ENCODE measurements at places on chromosomes 4 and X.

GRCh38 chr4:68907788-68908700, 43.6 kb downstream of the UGT2A3 start:
- no peaks in the 10 kb centered on the region for H3K4me1 ChIP-seq
- H3K4me3 ChIP-seq = no peak overlapping the region

DNA sequence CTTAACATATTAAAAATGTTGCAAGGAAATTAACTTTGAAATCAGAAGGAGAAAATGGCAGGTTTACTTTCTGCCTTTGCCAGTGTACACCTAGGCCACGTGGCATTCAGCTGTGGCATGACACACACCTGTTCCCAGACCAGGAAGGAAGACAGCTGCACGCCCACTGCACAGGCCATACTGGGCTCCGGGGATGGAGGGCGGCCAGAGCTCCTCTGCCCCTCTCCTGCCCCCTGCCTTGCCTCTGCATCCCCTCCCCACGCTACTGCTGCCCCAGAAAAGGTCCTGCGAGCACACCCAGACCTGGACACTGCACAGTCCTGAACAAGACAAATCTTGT, 68.4 kb downstream of the GATB start:
- H3K4me3 ChIP-seq = no peak overlapping the region
- H3K36me3 ChIP-seq = no peaks in the 10 kb centered on the region
- no peaks in the 10 kb centered on the region for H3K27me3 ChIP-seq
- H3K4me1 ChIP-seq = peaks cover under 1% of the 10 kb centered on the region
- no peak for DNase-seq
- H3K27ac ChIP-seq = no peak overlapping the region

DNA sequence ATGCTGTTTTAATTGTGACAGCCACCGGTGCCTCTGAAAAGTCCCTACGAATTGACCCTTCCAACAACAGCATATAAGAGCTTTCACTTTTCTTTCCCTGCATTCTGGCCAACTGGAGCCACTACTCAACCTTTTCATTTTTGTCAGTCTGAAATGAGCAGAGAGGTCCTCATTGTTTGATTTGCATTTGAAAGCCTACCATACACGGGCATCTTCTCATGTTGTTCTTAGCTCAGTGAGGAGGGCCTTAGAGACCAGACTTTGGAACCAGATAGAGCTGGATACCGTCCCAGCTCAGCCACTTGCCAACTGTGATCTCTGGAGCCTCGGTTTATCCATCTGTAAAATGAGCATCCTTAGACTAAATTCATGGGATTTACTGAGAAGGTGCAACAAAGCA, 16.9 kb upstream of the TMSB4X start:
- peak overlapping the region; percentile 78 for H3K4me3 ChIP-seq
- H3K27ac ChIP-seq = peak overlapping the region; percentile 94
- peaks cover 56% of the 10 kb centered on the region for H3K4me1 ChIP-seq

DNA sequence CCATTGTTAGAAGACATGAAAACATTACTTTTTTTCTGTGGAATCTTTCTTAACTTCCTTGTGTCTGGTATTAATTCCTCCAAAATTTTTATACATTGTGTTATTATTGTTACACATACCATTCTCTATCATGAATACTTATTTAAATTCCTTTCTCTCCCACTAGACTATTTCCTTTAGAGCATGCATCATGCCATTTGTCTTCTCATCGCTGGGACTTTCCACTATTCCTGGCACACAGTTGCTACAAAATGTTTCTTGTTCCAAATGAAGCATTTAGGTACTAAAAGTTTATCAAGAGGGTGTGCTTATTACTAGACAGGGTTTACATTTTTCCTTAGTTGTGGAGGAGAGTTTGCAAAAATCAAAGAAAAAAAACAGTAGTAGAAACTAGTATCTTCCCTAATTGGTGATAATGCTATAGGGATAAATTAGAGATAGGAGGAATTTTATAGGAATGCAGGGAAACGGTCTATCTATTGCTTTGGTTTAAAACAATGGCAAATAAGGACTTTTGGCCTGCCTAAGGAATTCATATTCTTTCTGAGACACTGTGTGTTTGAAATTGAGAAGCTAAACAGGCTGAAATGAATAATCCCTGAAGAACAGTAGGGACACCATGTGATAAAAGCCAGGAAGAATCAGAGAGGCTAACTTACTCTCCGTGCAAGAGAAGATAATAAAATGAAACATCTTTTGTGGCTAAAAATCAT, 187.5 kb upstream of the TBC1D9 start:
- no peaks in the 10 kb centered on the region for H3K36me3 ChIP-seq
- H3K4me3 ChIP-seq = no peak overlapping the region
- DNase-seq = no peak
- H3K27ac ChIP-seq = no peak overlapping the region

- no peak overlapping the region for H3K4me3 ChIP-seq
- H3K4me1 ChIP-seq = no peaks in the 10 kb centered on the region
- no peak for DNase-seq
- H3K27ac ChIP-seq = no peak overlapping the region
Measured at GRCh38 chrX:113399506-113400192, 559.0 kb upstream of the AMOT start.

- no peak overlapping the region for H3K4me3 ChIP-seq
- H3K27me3 ChIP-seq = no peaks in the 10 kb centered on the region
- no peak for DNase-seq
- H3K27ac ChIP-seq = no peak overlapping the region
Measured at GRCh38 chr4:57410331-57411052, 300.3 kb upstream of the IGFBP7 start.

- no peaks in the 10 kb centered on the region for H3K36me3 ChIP-seq
- peaks cover 53% of the 10 kb centered on the region for H3K27me3 ChIP-seq
Measured at GRCh38 chr4:140027101-140027500, 126.9 kb downstream of the MAML3 start.

GRCh38 chr4:73007526-73008100, 61.9 kb downstream of the COX18 start:
- H3K27ac ChIP-seq = no peak overlapping the region
- H3K4me1 ChIP-seq = no peaks in the 10 kb centered on the region
- H3K36me3 ChIP-seq = no peaks in the 10 kb centered on the region
- DNase-seq = no peak
- no peak overlapping the region for H3K4me3 ChIP-seq

DNA sequence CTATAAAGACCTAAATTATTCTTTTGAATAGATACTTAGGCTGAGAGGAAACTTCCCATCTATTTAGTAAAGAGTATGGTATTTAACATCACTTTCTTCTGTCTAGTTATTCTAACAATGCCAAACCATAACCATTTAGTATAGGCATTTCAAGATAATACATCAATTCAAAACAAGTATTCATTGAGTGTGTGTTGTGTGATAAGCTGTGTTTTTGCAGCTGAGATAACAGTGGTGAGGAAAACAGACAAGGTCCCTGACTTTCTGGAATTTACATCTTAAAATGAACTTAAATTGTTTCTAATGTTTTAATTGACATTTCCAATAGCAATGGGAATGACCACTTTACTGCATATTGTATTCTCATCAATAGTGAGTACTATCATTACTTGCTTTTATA, 22.4 kb upstream of the TSPAN5 start:
- no peak for DNase-seq
- peaks cover 8% of the 10 kb centered on the region for H3K4me1 ChIP-seq
- H3K36me3 ChIP-seq = no peaks in the 10 kb centered on the region
- no peak overlapping the region for H3K27ac ChIP-seq
- no peak overlapping the region for H3K4me3 ChIP-seq

- H3K4me1 ChIP-seq = peaks cover 26% of the 10 kb centered on the region
- peaks cover 20% of the 10 kb centered on the region for H3K27me3 ChIP-seq
- no peaks in the 10 kb centered on the region for H3K36me3 ChIP-seq
- no peak overlapping the region for H3K4me3 ChIP-seq
Measured at GRCh38 chr4:78645853-78646757, 94.5 kb downstream of the ANXA3 start.

DNA sequence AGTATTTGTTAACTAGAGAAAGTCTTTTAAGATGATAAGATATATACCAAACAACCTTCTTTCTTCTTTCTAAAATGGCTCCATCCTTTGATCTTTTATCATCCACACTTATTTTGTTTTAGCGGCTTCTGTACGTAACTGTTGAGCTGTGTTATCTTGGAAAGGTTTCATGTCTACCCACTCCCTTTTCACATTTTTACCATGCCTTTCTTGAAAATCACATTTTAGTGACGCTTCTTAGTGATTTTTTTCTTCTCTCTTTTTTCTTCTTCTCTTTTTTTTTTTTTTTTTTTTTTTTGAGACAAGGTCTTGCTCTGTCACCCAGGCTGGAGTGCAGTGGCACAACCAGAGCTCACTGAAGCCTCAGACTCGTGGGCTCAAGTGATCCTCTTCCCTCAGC, 135.1 kb downstream of the CHIC2 start:
- H3K27ac ChIP-seq = no peak overlapping the region
- no peaks in the 10 kb centered on the region for H3K4me1 ChIP-seq
- peaks cover 12% of the 10 kb centered on the region for H3K27me3 ChIP-seq
- H3K4me3 ChIP-seq = no peak overlapping the region
- DNase-seq = no peak
- H3K36me3 ChIP-seq = no peaks in the 10 kb centered on the region

DNA sequence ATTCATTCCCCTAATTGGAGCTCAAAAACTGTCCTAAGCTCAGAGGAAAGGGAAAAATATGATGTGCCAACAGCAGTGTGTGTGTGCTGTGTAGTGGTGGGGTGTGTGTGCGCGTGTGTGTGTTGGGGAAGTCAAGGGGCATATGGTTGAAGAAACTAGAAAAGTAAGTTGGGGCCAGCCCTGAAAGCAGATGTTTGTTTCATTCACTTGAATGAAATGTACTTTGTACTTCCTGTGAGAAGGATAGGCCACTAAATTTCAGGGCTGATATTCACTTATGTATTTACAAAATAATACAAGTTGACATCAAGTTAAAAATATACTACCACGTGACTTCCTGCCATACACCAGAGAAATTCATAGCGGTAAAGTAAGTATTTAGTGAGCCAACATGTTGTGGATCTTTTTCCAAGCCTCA, 151.3 kb upstream of the JADE1 start:
- peaks cover 1% of the 10 kb centered on the region for H3K27me3 ChIP-seq
- no peak overlapping the region for H3K27ac ChIP-seq
- DNase-seq = no peak
- no peak overlapping the region for H3K4me3 ChIP-seq
- H3K36me3 ChIP-seq = no peaks in the 10 kb centered on the region

DNA sequence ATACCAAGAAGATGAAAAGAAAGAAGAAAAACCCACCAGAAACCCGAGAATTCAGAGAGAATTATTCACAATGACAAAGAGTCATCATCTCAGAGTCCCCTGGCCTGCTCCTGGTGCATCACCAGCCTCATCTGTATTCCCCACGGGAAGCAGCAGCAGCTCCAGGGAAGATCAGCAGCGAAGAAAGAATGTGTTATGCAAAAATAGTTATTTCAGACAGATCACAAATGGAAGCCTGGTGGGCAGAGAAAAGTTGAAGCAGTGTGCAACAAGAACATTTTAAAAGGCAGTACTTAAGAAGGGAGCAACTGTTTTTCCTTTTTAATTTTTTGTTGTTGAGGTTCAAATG, 189.2 kb downstream of the PPP3CA start:
- no peak overlapping the region for H3K4me3 ChIP-seq
- no peaks in the 10 kb centered on the region for H3K36me3 ChIP-seq
- DNase-seq = no peak
- peaks cover 23% of the 10 kb centered on the region for H3K4me1 ChIP-seq

DNA sequence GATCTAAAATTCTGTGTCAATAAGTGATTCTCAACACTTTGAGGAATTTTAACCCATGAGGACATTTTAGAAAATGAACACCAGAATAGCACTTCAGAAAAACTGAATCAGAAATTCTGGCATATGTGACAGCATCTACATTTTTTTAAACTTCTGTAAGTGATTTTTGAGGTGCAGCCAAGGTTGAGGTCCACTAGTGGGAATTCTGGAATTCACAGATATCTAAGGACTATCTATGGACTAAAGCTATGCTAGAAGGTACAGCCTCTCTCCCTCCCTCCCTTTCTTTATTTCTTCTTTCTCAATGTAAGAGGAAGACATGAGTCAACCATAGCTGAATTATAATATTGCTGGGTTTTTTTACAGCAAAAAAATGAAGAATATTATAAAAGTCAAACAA, 508.2 kb upstream of the ATOH1 start:
- no peak overlapping the region for H3K27ac ChIP-seq
- no peak overlapping the region for H3K4me3 ChIP-seq
- H3K36me3 ChIP-seq = no peaks in the 10 kb centered on the region
- no peak for DNase-seq

DNA sequence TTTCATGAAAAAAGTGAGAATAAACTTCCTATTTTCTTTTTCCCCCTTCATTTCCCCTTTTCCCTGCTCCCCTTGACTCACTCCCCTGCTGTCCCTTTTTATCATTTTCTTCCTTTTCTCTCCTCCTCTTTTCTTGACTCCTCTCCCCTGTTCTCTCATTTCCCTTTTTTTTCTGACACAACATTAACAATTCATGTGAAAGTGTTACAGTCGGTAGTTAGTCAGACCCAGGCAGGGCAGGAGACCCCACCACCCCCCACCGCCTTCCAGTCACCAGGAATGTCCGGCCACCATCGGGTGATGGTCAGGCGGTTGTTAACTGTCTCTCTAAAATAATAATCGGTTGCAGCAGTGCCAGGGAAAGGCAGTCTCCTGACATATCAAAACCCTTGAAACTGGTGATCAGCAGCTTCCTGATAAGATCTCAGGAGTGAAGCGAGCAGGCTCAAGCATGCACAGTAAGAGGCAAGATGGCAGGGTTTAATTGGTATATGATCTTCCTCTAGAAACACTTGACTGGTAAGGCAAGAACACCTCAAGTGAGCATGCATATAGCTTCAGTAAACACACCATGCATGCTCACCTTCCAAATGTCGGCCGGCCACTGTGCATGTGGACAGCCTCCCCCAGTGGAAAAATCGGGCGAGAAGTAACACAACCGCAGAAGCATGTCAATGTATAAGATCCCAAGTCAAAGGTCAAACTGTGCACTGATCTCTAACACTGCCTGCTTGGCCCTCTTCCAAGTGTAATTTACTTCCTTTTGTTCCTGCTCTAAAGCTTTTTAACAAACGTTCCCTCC, 191.4 kb downstream of the NDST4 start:
- H3K27ac ChIP-seq = no peak overlapping the region
- no peaks in the 10 kb centered on the region for H3K36me3 ChIP-seq
- no peak overlapping the region for H3K4me3 ChIP-seq
- H3K4me1 ChIP-seq = no peaks in the 10 kb centered on the region

GRCh38 chr4:10226756-10227155, 110.2 kb upstream of the WDR1 start:
- no peaks in the 10 kb centered on the region for H3K4me1 ChIP-seq
- H3K36me3 ChIP-seq = no peaks in the 10 kb centered on the region
- no peak overlapping the region for H3K27ac ChIP-seq
- no peak for DNase-seq

- no peaks in the 10 kb centered on the region for H3K36me3 ChIP-seq
- H3K27ac ChIP-seq = no peak overlapping the region
- DNase-seq = no peak
- no peak overlapping the region for H3K4me3 ChIP-seq
- H3K4me1 ChIP-seq = no peaks in the 10 kb centered on the region
Measured at GRCh38 chr4:186236126-186236525, 8.8 kb downstream of the KLKB1 start.

DNA sequence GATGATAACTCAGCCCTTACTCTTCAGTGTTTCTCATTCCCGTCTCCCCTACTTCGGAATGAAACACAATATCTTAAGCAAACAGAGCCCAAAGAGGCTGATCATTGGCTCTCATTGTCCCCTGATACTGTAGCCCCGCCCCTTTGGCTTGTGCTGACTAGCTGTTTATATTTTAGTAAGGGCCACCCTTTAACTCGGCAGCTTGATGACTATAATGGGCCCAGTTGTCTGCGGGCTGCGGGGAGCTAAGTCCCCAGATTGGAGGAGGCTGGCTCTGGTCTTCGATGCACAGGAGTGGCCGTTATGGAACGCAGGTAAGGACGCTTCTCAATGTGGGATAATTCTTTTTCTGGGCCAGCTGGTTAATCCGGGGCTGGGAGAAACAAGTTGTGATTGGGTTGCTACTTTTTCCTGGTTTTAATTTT, at the start of gene TRIM2:
Gene TRIM2, plus strand, starts transcription at position 197 of the 425 bp plus-strand sequence. Its CDS starts 88 bp downstream, at position 285.
- peaks cover 24% of the 10 kb centered on the region for H3K4me1 ChIP-seq
- peaks cover 7% of the 10 kb centered on the region for H3K27me3 ChIP-seq
- H3K4me3 ChIP-seq = peak within 1 kb of the TSS; percentile 67
- no peak within 1 kb of the TSS for H3K27ac ChIP-seq
- DNase-seq = no peak
- no peaks in the 10 kb centered on the region for H3K36me3 ChIP-seq

All from T-helper 2 cell treated with Interferon-gamma antibody and Interleukin-4, amounts not matched to agents 5 μg/mL and 100 μg/mL, for 36 hours (primary cell).